Lung microvascular endothelial cell (primary cell): ENCODE measurements at places on chromosomes 7 and 10. TPM values are rescaled to one million over a fixed set of nuclear protein-coding genes. Genes with fewer than 3 reads are reported as not detected.

- no peak for DNase-seq
These were observed 131.3 kb downstream of the AKR1D1 start for GRCh38 chr7:138207555-138207971.

- no peak for DNase-seq
These were observed 17.5 kb upstream of the FRA10AC1 start for GRCh38 chr10:93719901-93720300.

- no peak for DNase-seq
These were observed 100.2 kb downstream of the FAM107B start for GRCh38 chr10:14674376-14675050.

Gene SLC39A12
- under 0.01 TPM in 1 of 2 replicates, not detected in the other for total RNA-seq

GRCh38 chr7:87199700-87200450 is 19.7 kb downstream of the TMEM243 start:
- DNase-seq, result no peak

DNA sequence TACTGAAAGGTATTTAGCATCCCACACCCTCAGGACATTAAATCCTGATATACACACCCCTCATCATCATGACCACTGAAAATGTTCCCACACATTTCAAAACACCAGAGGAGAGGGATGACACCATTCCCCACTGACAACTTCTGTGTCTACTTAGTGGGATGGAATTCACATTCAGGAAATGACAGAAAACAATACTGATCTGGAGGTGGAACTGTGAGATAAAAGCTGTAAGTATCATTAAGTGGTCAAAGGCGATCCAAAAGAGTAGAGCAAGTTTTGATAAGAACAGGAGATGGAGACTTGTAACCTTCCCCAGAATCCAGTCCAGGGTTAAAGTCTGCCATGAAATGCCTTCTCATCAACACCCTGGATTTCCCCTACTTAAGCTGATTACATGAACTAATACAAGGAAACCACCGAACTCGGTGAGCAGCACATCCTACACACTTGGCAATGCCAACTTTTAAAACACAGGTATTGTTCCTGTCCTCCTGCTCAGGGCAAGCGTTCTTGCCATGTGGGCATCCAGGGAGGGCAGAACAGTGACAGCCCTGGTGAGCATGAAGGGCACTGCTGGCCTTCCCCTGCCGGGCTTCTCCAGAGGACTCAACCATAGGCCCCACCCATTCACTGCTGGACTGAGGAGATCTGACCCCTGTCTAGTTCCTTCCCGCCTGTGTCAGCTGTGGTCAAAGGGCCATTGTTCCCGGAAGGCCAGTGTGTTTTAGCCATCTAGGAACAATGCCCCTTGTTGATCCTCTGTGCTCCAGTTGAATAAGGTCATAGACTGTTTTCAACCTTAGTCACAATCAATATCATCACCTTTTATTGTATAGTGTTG is 85.0 kb downstream of the SGMS1 start:
- DNase-seq, result peak; percentile 86

DNA sequence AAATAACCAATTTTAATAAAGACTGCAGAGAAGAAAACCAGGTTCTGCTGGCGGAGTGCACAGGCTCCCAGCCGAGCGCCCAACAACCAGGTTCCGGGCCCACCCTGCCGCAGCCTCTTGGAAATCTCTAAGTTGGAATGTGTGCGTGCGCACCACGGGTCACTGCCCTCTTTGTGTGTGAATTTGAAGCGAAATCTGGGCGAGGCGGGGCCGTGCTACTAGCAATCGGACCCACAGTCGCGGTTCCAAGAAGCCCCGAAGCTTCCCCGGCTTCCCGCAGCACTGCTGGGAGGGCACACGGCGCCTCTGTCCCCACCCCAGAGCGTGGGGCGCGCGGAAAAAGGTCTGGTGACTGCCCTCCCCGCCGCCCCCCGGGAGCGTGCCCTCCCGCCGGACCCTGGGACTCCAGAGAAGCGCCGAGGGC is 666 bp upstream of the MAP3K8 start:
- DNase-seq, result peak; percentile 67

Gene TMEM225B
- 0.22 TPM in 1 of 2 replicates, not detected in the other for total RNA-seq

Gene GSTO2
- 0.65 and 0.99 TPM in 2 replicates for total RNA-seq

- DNase-seq, result peak; percentile 82
These were observed 23.9 kb downstream of the NRF1 start for GRCh38 chr7:129635300-129636029.

- no peak for DNase-seq
These were observed 46.4 kb upstream of the SAMD8 start for GRCh38 chr10:75065076-75065475.

Gene TMEM273
- total RNA-seq, result 4.8 and 6.1 TPM in 2 replicates

DNA sequence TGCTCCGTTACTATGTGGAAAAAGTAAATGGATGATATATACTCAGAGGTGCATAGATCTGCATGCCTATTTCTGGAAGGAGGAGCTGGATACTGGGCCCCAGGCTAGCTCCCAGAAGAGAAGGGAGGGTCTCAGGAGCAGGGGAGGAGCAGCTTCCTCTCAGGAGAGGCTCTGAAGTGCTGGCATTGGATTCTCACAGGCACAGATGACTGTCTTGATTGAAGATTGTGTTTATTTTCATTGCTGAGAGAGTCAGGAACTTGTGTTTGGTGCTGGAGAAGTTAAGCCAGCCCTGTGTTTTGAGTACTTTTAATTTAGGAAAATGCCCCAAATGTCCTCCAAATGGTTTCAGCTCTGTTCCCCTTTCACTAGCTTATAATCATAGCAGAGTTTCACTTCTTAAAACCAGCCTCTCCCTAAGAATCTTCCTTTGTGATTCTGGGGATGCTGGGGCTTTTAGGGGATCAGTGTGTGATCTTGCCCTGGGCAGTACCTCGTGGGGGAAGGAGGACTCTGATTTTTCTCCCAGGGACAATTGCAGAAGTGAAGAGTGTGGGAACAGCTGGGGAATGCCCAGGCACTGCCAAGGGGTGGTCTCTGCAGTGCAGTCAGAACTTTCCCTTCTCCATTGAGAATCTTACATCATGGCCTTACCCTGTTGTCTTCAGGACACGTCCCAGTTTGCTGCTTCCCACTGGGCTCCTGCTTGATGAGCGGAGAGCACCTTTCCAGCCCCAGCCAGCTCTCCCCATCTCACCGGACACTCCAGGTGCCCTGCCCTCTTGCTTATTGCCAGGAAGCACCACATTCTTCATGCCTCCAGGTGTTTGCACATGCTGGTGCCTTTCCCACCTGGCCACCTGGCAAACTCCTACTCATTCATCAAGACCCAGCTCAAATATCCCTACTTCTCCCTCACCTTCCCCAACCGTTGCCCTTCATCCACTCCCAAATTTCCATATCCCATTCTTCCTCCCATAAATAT is 102.8 kb downstream of the ARHGAP22 start:
- DNase-seq, result no peak

GRCh38 chr7:33716581-33717477 is 188.5 kb upstream of the BMPER start:
- peak; percentile 70 for DNase-seq

GRCh38 chr7:23474829-23475575 is 4.7 kb upstream of the IGF2BP3 start:
- DNase-seq, result peak; percentile 5

GRCh38 chr7:26525398-26526264 is 234.0 kb downstream of the SNX10 start:
- DNase-seq, result no peak

GRCh38 chr10:110600487-110601101 is 33.1 kb downstream of the SMC3 start:
- DNase-seq, result peak; percentile 85

DNA sequence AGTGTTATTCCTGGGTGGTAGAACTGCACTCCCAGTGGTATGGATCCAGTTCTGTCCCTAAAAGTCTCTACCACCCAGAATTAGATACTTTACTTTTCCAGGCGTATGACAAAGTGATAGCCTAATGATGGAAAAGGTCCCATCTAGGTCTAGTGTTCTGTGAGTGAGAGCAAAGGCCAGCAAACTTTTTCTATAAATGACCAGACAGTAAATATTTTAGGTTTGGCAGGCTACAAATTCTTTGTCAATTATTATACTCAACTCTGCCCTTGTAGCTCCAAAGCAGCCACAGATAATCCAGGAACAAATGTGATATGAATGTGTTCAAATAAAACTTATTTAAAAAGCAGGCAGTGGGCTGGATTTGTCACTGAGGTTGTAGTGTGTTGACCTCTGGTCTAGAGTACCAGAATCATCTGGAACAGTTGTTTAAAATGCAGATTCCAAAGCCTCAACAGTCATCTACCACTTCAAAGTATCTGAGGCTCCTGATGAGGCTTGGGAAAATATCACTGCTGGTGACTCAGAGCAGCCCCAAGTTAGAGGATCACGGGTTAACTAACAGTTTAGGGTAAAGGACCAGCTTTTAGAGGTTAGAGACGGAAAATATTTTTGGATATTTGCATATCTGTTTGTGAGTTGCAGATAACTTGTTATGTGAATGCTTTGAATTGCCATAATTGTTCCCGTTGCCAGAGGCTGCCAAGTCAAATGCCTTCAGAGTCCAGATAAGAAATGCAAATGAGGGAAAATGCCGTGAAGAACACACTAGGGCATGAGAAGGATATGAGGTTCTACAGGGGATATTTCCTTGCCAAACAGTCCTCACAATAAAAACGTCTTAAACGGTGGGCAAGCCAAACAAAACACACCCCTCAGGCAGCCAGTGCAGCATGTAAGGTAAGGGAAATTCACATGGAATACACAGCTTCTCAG is 19.4 kb downstream of the NRAP start:
- peak; percentile 2 for DNase-seq

Gene NXPH1
- not detected in 2 replicates for total RNA-seq
